NCI-H1092 (cell line): ENCODE measurements at places on chromosomes 4 and X.

GRCh38 chr4:124526769-124527168, 185.8 kb downstream of the ANKRD50 start:
- DNase-seq: peak; percentile 9

- no peak for DNase-seq
Measured at GRCh38 chrX:40448793-40449192, 132.0 kb upstream of the ATP6AP2 start.

DNA sequence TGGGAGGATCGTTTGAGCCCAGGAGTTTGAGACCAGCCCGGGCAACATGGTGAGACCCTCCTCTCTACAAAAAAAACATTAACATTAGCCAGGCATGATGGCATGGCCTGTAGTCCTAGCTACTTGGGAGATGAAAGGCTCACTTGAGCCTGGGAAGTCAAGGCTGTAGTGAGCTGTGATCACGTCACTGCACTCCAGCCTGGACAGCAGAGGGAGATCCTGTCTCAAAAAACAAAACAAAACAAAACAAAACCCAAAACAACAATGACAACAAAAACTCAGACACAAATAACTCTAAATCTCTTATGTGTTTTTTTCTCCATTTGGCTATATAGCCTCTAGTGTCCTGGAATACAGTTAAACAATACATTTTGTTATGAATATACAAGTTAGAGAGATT, 127.3 kb upstream of the STK26 start:
- DNase-seq: no peak

DNA sequence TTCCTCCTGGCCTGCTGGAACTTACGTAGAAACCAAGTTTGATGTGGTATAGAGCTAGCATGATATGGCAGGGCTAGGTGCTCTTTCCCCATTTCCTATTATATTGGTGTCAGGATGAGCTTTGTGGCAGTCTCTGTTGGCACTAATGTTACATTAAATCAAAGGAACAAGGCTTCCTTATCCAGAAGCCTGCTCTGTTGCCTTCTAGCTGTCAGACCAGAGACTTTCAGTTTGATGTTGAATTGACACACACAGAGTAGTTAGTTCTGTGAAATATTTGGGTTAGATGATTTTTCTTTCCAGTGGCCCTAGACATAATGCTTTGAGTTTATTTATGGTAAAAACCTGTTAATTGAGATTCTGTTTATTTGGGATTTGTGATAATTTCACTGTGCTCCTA, 10.0 kb downstream of the CNKSR2 start:
- DNase-seq: no peak

DNA sequence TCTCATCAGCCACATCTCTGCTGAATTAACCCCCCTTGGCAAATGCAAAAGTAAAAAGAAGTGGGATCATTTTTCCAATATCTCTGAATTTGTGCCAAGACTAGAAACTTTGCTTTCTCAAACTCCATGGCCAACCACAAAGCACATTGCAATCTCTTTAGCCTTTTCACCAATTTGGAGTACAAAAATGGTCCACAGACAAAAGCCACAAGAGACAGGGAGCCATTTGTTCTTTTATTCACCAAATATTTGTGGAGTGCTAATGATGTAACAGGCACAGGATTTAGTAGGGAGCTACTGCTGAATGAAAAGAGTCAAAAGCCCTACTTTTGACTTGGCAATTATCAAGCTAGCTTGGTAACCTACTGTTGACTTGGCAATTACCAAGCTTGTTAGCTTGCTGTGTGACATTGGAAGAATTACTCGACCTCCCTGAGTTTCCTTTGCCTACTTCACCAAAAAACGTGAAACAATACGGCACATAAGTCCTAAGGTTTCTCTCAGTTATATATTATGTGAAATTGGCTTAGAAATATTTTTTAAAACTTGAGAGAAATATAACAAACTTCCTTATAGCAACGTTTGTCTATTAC, 97.1 kb upstream of the KLF3 start:
- DNase-seq: no peak

DNA sequence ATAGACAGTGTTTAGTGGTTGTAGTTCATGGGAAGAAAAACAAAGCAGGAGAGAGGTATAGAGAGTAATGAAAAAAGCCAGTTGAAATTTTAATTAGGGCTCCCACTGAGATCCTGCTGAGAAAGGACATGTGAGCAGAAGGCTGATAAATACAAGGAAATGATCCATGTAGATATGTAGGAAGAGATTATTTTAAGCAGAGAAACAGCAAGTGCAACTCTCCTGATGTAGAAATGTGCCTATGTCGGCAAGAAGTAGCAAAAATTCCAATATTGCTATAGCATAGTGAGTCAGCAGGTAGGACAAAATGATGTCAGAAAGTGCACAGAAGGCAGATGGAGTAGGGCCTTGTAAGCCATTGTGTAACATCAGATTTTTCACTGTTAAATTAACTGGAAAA, 1027.3 kb downstream of the PCDH18 start:
- no peak for DNase-seq
